Fibroblast of the aortic adventitia (primary cell): ENCODE measurements at places on chromosomes 6 and 20. TPM values are rescaled to one million over a fixed set of nuclear protein-coding genes. Genes with fewer than 3 reads are reported as not detected.

MYLK4 gene
- total RNA-seq = 0.72 and 0.98 TPM in 2 replicates

CPNE1 gene
- 127 and 154 TPM in 2 replicates for total RNA-seq

CCHCR1 gene
- total RNA-seq = 21.1 and 42.0 TPM in 2 replicates

MUC21 gene
- not detected in 2 replicates for total RNA-seq

PTPRT gene
- 0.72 TPM in 1 of 2 replicates, not detected in the other for total RNA-seq

KIF13A gene
- 53.2 and 86.8 TPM in 2 replicates for total RNA-seq

MEI4 gene
- not detected in 2 replicates for total RNA-seq

B3GALT4 gene
- 3.3 and 8.7 TPM in 2 replicates for total RNA-seq

TP53TG5 gene
- total RNA-seq = 0.09 TPM in 1 of 2 replicates, not detected in the other

GINS1 gene
- 7.9 and 15.9 TPM in 2 replicates for total RNA-seq
